Hematopoietic multipotent progenitor cell treated with erythropoietin and hydrocortisone succinate and interleukin-3 and kit ligand, for 8 days (in vitro differentiated cells): ENCODE measurements at places on chromosomes 2 and 18.

- DNase-seq: no peak
These were observed 52.1 kb downstream of the NEMP2 start for GRCh38 chr2:190482451-190482850.

GRCh38 chr2:240563951-240564560 lies 3.9 kb downstream of the DUSP28 start:
- no peak for DNase-seq

DNA sequence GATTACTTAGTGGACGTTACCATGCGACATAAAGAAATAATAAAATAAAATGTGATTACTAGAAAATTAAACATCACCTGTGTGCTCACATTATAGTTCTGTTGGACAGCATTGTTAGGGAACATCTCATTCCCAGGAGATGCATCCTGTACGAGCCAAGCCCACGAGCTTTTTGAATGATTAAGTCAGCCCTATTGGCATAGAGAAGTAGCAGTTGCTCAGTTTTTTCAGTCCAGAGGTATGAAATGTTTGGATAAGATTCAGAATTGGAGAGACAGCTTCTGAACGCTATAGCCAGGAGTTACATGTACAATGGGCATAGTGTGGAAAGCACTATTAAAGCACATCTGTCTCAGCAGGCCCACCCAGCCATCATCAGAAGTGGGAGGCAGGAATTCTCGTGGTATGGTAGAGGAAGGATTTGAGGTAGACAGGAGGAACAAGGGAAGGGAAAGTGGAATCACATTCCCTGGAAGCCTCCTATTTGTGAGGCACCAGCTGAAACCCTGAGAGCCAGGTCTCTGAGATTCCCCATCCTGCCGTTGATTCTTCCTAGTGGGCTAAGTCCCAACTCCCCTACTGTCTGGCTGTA lies 8.6 kb downstream of the SPATS2L start:
- DNase-seq: no peak

DNA sequence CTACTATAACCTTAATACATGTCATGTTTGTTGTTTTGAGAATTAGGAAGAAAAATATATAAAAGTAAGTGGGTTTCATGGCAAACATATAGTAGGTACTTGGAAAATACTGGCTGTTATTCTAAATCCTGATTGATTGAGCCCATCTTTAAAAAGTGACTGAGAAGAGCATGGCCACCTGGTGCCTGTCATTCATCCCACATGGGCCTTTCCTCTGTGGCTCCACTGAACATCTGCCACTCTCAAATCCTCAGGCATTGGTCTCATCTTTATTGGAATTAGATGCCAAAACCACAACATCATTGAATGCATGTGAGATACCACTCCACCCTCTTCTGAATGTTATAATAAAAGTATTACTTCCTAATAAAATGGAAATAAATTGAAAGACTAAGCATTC lies 101.6 kb upstream of the TTN start:
- DNase-seq: no peak

GRCh38 chr2:105750735-105751134 lies 6.0 kb downstream of the NCK2 start:
- no peak for DNase-seq

DNA sequence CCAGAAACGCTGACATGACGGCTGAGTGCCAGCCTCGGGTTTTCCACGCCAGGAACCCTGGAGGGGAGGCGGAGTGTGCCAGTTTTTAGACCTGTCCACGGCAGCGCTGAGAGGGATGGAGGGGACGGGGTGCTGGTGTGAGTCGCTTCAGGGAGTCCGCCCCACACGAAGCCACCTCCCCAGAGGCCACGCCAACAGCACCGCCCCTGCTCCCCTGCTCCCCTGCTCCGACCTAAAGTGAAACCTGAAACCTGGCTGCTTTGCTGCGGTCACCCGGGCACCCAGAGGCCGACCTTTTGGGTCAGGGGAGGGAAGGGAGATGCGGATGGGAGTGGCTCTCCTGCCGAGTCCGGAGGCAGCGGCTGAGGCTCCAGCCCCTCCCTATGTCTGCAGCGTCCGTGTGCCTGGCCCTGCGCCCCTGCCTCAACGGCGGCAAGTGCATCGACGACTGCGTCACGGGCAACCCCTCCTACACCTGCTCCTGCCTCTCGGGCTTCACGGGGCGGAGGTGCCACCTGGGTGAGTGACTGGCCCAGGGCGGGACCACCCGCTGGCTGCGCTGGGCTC lies 38.1 kb downstream of the SNED1 start:
- DNase-seq: no peak

GRCh38 chr2:196277002-196277401 lies 105.6 kb upstream of the STK17B start:
- peak; percentile 56 for DNase-seq

GRCh38 chr18:11005528-11005927 lies 143.8 kb downstream of the PIEZO2 start:
- DNase-seq: no peak

- DNase-seq: no peak
These were observed 143.5 kb upstream of the MMADHC start for GRCh38 chr2:149731079-149731478.

DNA sequence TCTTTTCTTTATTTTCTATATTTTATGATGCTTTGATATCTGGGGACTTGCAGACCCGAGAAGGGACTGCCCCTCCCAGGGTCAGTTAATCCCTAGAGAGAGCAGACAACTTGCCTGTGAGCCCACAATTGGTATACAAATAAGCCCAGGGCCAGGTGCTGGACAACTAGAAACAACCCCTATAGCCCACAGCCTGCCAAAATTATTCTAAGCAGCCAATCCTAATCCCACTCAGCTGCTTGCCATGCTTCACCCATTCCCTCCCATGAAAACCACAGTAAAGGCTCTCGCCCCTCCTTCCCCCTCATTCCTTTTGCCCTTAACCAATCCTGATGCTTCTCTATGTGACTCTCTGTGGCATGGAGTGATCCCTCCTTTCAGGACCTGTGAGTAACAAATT lies 380.7 kb downstream of the RBM43 start:
- DNase-seq: no peak

GRCh38 chr2:76332871-76333270 lies 622.2 kb upstream of the GCFC2 start:
- no peak for DNase-seq

GRCh38 chr2:21270708-21271122 lies 146.9 kb downstream of the TDRD15 start:
- DNase-seq: no peak

DNA sequence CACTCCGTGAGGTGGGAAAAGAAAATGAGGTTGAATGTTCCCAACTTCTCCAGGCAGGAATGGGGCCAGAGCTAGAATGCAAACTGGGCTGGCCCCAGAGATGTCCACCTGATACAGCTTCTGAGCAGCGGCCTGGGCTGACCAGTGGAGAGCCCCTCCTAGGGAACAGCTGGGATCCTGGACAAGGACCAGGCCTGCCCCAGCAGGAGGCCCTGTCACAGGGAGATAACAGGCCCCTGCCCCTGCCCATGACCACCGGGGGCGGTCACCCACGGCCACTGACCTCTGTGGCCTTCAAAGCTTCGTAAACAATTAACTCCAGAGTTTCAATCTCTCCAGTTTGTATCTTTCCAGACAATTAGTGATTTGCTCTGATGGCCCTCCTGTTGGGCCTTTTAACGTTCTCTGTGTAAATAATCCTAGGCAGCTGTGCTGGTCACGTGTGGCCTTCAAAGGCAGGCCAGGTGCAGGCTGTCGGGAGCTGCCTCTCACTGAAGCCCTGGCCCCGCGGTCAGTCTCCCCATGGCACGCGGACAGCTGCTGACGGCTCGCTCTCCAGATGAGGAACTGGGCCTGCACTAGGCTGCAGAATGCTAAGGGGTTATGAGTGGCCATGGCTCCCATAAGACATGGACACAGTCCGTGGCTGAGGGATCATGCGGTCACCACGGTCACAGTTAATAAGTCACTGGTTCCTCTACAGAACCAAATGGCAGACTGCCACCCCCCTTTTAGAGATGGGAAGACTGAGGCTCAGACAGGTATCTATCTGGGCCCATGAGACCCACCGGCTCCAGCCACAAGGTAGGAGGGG lies 9.2 kb downstream of the HS6ST1 start:
- no peak for DNase-seq

GRCh38 chr2:43323857-43324256 lies 97.5 kb upstream of the ZFP36L2 start:
- no peak for DNase-seq

- DNase-seq: peak; percentile 48
These were observed 3.2 kb downstream of the STK17B start for GRCh38 chr2:196168181-196168580.

GRCh38 chr2:48131539-48132270 lies 225.4 kb upstream of the FBXO11 start:
- DNase-seq: no peak

DNA sequence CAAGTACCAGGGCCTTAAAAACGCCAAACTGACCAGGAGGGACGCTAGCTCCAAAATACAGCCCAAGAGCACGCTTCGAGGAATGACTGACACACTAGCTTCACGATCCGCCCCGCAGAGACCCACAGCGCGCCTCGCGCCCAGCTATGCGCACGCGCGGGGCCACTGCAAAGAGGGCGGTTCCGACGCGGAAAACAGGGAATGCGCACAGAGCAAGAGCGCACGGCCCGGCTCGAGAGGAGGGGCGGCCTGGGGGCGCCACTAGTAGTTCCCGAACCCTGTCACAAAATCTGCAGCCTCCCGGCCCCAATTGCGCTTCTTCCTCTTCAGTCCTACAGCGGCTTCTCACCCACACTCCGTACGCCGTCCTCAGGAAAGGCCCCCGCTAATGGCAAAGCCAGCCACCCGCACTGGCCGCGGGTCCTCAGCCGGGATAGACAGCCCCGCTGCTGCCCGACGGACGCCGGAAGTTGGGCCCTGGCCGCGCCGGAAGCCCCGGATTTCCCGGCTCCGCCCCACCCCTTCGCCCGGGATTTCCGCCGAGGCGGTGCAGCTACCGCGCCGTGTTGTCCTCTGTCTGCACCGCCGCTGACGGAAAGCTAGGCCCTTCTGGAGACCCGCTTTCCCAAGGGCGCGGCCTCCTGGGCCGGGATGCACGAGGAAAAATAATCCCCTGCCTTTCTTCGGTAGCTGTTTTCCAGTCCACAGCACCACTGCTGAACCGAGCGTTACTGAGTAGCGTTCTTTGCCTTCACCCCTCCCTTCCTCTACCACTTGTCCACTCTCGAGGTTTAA lies at the start of gene HDHD2:
Gene HDHD2 (minus strand): TSS at position 472 of the 795 bp plus-strand sequence. CDS start 14,061 bp downstream, outside the sequence.
- DNase-seq: peak; percentile 78

DNA sequence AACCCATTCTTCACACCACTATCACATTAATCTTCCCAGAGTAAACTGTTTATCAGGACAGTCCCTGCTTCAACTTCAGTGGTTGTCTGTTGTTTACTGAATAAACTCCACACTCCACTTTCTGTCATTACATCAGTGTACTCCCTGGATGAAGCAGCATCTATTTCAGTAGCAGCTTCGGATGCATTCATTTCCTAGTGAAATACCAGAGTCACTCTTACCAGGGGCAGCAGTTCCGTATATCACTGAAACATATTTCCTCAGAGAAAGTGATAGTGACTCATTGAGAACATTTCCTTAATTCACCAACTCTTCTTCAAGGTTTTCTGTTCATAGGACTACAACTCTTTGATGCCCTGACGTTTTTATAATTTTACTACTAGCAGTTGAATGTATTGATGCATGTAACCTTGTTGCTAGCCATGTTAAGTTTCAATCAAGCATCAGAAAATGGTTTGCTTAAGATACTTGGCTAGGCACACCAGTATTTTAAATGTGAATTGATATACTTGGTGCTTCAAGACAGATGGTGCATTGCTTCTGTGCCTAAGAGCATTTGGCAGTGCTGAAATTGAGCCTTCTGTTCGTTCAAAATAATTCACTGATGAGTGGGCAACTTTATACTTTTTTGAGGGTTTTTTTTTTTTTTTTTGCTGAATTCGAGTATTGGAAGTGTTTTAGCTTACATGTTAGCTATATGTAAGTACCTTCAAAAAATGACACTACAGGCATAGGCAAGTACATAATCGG lies 92.3 kb downstream of the UBE2E3 start:
- DNase-seq: peak; percentile 14

DNA sequence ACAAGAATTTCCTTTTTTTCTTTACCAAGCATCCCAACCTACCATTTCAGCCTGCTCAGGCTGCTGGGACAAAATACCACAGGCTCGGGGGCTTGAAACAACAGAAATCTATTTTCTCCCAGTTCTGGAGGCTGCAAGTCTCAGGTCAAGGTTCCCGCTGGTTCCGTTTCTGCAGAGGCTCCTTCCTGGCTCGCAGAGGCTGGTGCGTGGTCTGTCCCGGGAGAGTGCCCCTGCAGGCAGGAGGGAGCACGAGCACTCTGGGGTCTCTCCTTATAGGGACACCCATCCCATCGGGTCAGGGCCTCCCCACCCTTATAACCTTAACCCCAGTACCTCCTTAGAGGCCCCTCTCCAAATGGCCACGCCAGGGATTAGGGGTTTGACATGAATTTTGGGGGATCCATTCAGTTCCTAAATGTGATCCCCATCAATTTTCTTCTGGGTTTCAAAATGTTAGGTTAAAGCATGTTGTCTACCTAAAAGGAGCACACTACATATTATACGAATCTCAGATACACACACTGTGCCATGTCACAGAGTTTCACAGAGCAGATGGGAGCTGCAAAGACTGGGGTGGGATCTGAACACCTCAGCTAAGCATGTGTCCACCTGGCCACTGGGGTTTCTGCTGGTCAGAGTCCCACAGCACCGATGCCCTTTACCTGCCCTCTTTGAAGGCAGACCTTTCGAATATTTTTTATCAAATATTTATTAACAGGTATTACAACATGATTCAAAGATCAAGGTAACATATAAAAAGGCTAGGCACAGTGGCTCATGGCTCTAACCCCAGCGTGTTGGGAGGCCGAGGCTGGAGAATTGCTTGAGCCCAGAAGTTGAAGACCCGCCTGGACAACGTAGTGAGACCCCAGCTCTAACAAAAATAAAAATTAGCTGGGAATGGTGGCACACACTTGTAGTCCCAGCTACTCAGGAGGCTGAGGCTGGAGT lies 17.6 kb upstream of the ADI1 start:
- peak; percentile 63 for DNase-seq

- no peak for DNase-seq
These were observed 402.6 kb downstream of the NBAS start for GRCh38 chr2:15158532-15158931.

GRCh38 chr2:191901031-191901430 lies 54.1 kb upstream of the CAVIN2 start:
- DNase-seq: no peak

- DNase-seq: no peak
These were observed 29.6 kb upstream of the ALPP start for GRCh38 chr2:232348936-232349335.

GRCh38 chr2:135815269-135815668 lies 21.7 kb downstream of the LCT start:
- no peak for DNase-seq

- peak; percentile 4 for DNase-seq
These were observed 216.5 kb upstream of the SLC8A1 start for GRCh38 chr2:40668425-40668824.

DNA sequence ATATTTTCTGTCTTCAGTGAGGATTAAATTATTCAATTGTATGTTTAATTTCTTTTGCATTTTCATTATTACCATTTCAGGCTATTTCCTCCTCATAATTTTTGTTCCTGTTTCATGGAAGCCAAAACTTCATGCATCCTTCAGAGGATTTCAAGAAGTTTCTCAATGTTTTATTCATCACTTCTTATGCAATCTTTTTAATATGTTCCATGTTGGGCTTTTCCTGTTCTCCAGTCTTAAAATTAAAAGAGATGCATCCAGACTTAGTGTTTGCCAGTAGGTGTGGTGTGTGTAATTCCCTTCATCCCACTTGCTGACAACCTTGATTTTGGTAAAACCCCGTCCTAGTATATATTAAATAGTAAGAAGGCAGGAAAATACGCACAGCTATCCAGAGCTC lies 190.0 kb downstream of the EN1 start:
- no peak for DNase-seq
